Activated naive CD8-positive, alpha-beta T cell treated with anti-CD3 and anti-CD28 coated beads, Interleukin-2, amount 50 U/mL, for 24 hours (primary cell): ENCODE measurements at places on chromosomes 12 and 14.

DNA sequence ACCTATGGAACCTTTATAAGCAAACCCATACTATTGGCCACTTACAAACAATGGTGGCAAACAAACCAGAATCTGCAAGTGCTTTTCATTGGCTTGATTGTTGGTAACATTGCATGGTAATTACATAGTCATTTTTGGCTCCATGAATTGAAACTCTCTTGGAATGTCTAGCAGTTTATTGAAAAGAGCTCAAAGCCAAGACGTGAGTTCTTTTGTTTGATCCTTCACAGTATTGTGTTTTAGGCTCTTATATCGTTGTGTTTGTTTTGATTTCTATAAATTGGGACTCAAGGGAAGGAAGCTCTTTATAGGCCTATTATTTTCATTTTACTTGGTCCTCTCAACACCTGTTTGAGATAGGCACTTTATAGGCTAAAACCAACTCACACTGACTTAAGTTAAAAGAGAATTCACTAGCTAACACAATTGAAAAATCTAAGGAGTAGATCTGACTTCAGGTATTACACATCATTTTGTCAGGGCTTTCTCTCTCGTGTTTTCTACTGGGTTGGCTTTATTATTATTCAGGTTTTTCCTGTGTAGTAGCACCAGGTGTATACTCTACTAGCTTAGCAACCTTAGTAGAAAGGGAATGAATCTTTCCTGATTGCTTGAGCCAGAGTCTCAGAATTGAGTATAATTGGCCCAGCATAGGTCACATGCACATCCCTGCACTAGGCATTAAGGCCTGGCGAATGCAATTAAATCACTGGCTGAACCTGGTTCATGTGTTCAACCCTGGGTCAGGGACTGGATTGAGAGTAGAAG, 341.4 kb downstream of the RAD51B start:
- DNase-seq: no peak

DNA sequence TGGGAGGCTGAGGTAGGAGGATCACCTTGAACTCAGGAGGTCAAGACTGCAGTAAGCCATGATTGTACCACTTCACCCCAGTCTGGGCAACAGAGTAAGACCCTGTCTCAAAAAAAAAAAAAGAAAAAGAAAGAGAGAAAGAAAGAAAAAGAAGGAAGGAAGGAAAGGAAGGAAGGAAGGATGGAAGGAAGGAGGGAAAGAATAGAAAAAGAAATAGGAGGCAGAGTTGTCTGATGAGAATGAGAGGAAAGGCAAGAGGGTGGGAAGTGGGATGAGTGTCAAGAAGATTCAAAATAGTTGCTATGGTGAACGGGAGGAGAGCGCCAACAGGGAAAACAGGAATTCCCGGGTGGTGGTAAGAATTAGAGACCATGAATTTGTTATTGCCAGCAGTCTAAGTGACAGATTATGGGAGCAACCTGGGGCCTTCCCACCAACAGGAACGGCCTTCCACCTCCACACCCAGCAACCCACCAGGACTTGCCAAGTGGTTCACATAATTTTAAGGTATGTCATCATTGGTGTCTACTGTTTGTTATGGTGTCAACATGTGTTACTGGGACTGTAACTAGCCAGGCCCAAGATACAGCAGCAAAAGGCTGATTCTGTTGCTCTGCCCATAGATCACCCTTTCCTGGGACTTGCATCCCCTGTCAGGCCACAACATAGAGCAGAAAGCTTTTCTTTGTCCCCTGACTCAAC, 36.1 kb upstream of the C12orf76 start:
- DNase-seq: no peak

DNA sequence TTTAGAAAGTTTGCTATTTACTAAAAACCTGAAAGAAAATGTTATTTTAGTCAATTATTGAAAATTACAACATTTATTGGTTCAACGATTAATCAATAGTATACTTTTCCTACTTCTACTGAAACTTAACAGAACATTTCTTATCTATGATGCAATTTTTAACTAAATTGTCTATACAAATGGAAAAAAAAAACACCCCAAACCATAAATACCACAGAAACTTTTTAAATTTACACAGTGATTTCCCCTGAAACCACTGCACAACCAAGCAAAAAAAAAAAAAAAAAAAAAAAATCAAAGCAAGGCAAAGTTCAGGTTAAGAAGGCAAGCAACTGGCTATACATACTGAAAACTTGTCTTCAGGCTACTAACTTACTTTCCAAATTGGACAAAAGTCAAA, 71.9 kb upstream of the POC1B start:
- DNase-seq: no peak

DNA sequence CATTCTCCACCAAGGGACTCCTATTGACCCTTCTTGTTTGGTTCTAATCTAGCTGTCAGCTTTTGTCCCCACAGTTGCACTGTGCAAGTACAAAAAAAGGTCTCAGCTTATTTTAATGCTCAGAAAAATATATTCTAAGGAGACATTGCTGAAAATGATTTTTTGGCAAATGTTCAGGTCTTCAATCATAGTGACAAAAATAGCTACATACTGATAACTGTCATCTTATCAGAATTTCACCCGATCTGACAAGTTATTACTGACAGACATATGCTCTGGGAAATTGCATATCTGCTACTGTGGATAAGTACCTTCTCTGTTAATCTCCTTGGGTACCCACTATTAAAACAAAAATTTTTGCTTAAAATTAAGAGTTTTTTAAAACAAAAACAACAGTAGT, 263.6 kb downstream of the FLRT2 start:
- no peak for DNase-seq
